ENCODE measurements at places on chromosomes 3 and 15. TPM values are rescaled to one million over a fixed set of nuclear protein-coding genes. Genes with fewer than 3 reads are reported as not detected.

- DNase-seq = no peak
These were observed 413.4 kb downstream of the ERC2 start for GRCh38 chr3:56054844-56055243.

DNA sequence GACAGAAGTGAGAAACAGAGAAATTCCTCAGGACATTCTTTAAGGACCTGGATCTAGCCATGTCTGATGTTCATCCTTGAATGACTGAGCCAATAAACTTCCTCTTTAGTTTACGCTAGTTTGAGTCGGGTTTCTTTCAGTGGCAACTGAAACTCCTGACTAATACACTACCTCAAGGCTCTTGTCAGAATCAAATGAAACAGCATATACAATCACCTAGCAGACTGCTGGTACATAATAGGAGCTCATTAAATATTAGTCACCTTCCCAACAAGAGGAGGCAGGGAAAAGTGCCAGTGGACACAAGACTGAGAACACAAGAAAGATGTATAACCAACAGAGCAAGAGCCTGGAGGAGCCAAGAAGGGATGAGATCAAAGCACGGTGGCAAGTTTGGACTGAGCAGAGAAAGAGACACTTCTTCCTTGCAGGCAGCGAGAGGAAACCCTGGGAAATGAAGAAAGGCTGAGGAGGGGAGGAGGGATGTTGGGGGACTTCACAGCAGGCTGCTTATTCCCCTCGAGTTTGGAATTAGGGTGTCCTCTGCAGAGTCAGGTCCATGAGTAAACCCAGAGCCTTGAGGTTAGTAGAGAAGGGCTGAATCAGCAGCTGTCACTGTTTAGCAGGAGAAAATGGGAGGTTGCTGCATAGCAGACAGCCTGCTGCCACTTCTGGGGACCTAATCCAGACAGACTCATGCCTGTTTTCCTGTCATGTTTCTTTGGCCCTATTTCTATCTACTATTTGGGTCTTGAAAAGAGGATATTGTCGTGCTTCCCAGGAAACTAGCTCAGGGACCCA is 73.3 kb downstream of the MRPL46 start:
- DNase-seq = no peak

GRCh38 chr15:29784413-29784812 is 37.9 kb downstream of the TJP1 start:
- DNase-seq = no peak

DNA sequence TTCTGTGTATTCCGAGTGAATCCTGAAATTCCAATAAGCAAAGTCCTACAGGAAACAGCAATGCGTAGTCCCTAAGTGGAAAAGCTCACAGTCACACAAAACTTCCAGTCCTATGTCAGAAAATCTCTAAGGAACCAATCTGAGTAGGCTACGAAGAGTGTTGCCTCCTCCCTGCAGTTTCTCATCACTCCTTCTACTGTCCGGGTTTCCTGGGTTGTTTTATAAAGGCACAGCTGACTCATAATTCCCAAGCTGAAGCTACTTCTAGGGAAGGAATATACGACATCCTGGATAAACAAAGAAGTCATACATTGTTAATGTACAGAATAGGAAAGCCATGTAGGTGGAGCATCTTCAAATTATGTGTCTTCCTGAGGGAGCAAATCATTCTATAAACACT is 65.7 kb upstream of the RGMA start:
- no peak for DNase-seq

DNA sequence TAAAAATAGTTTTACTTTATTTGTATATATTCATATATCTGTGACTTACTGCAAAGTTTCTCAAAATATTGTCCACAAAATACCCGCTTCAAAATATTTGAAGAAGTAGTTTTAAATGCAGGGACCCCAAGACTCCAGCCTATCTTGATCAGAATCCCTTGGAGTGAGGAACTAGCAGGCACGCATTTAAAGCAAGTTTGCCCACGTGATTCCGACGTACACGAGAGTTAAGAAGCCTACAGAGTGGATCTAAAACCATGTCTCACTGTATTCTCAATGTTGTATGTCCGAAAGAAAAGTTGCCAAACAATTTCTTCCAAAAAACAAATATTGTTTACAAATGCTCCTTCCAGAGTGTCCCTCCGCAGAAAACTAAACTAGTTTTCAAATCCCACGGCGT is 1.7 kb downstream of the GABRB3 start:
- no peak for DNase-seq

The DLL4 gene
- 6.1 TPM for polyA plus RNA-seq

The CHRNA7 gene
- 1.9 TPM for polyA plus RNA-seq

GRCh38 chr3:25125201-25125600 is 302.9 kb upstream of the RARB start:
- no peak for DNase-seq

DNA sequence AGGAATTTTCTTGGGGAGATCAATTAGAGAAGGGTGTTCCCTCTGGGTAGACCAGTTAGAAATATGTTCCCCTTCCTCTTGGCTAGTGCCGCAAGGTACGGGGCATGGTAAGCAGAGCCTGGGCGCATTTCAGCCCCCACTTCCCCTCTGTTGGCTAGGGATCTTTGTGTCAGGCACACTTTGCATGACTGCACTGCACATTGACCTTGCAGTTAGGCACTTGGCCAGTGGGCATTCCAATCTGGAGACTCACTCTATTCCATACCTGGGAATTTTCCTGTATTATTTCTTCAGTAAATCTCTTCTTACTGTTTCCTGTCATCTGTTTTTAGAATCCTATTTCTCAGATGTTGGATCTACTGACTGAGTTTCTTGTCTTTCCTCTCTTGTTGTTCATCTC is 30.0 kb upstream of the CACNA1D start:
- no peak for DNase-seq

- no peak for DNase-seq
These were observed 48.9 kb upstream of the MBNL1 start for GRCh38 chr3:152219769-152220255.

DNA sequence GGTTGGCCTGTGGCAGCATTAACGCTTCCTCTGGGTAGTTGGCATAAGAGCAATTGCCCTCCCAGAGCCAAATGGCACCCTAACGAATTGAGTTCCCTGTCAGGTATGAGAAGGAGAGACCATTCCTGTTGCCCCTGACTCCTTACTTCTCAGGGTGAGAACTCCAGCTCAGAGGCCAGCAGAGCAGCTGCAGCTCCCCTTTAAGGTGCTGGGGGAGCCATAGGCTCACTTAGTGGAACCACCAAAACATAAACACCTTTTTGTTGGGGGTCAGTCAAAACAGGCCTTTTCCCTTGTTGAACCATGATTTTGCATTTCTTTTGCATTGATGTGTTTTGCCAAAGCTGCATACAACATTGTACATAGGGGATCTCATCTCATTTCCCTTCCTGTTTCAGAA is 28.1 kb upstream of the LHFPL4 start:
- DNase-seq = no peak

DNA sequence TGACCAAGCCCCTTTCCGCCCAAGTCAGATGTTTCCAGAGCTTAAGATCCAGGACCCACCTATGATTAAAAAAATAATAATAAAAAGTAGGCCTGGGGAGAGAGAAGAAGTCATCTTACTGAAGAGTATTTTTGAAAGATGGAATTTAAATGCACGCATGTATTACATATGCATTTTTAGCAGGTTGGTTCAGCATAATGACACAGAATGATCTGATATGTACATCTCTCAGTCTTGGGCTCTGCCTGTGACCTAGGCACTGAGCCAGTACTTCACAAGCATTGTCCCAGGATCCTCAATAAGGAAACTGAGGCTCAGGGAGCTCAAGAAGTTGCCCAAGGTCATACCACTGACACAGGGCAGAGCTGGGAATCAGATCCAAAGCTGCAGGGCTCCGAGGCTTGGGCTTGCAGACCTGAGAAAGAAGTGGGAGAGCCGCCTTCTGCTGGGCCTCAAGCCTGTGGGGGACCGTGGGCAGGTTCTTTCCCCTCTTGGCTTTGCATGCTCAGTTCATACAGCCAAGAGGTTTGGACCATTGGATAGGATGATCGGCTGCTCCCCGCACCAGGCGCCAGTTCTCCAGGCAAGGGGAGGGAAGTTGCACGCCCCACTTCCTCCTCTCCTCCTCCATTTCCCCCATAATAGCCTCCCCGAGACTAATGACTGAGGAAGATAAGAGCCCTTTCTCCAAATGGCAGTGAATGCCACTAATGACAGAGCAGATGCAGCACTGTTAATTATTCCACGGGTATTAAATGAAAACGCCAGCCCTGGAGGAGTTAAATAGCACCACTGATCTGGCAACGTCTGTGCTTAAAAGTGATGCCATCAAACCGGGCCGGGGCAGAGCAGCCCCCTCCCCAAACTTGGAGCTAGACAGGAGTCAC is 6.9 kb downstream of the SLC6A1 start:
- DNase-seq = no peak

The ALS2CL gene
- polyA plus RNA-seq = 5.2 TPM

- DNase-seq = peak; percentile 60
These were observed 24.3 kb downstream of the TBC1D21 start for GRCh38 chr15:73897441-73898261.

The KIF23 gene
- polyA plus RNA-seq = 0.56 TPM

The PLXNB1 gene
- polyA plus RNA-seq = 2.5 TPM

The NR2F2 gene
- polyA plus RNA-seq = 10.3 TPM

The DGKG gene
- 6.7 TPM for polyA plus RNA-seq

The LSM3 gene
- 13.9 TPM for polyA plus RNA-seq

DNA sequence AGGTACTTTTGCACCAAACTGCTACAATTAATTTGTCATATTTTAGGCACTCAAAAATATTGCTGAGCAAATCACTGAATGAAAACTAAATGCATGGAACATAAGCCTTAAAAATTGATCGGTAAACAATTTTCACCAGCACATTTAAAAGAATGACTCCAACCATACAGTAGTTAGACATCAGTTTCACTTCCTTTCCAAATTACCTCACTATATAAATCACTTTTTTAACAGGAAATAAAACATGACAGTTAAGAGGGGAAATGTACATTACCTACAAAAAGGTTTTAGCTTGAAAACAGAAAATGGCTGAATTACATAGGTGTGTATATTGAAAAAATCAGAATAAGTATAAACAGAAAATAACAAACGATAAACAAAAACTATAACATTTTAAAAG is 108.4 kb downstream of the SERPINI1 start:
- no peak for DNase-seq

- DNase-seq = no peak
These were observed 305.2 kb upstream of the SEMA6D start for GRCh38 chr15:47412136-47412535.

GRCh38 chr3:45113625-45114050 is 32.5 kb downstream of the CDCP1 start:
- no peak for DNase-seq

The GOLGA6A gene
- 0.16 TPM for polyA plus RNA-seq

The CCDC33 gene
- polyA plus RNA-seq = 0.03 TPM

GRCh38 chr3:123341871-123342630 is 106.8 kb downstream of the ADCY5 start:
- DNase-seq = no peak

DNA sequence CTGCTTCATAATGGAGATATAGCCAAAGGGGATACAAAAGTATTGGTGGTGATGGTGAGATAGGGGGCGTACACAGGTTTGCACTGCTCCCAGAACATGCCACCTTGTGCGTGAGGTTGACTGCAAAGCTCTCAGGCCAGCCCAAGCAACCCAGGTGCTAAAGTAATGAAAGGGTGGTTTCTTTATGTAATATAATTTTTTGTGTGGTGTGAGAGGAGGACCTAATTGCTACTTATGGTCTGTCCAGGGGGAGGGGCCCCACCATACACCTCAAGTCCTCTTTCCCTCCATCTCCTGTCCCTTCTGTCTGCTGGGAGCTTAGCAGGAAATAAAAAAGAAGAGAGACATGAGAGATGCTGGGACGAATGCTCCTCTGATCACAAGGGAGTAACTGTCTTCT is 53.8 kb downstream of the STARD5 start:
- no peak for DNase-seq

The SAMD7 gene
- not detected for polyA plus RNA-seq

DNA sequence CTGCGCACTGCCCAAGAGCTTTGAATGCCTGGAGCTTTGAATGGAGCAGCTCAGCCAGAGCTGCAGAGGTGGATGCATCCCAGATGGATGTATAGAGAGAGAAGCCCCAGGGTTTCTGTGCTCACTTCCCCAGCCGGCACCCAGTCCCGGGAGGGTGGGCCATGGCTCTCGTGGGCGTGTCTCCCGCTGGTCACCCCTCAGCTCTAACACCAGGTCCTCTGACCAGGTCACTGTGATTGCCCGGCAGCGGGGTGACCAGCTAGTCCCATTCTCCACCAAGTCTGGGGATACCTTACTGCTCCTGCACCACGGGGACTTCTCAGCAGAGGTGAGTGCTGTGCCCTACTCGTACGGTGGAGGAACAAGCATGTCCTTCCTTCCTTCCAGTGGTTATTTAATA is 10.7 kb downstream of the TMEM43 start:
- no peak for DNase-seq

The PRICKLE2 gene
- 0.95 TPM for polyA plus RNA-seq

DNA sequence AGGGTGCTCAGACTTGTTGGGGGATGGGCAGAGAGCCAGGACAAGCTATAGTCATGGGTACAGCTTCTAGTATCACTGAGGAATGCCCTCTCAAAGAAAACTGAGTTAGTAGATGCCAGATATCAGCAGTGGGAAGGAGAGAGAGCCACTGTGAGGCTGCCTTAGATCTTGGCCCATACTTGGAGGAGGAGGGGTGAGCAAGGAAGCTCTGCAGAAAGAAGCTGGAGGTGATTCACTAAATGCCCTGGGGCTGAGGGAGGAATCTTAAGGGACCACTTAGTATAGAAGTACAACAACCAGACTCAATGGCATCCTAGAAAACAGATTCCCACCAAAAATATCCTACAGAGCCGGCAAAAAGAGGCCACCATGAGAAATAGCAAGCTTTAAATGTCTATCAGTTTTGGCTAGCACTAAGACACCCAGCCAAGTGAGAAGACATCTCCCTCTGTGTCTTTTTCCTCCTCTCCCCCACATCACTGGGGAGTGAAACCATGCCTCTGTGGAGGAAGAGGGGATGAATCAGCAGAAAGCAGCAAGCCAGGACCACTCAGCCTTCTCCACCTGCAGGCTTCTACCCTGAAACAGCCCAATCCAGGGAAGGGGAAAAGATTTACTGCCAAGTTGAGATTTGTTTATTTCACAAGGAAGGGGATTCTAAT is 282.5 kb upstream of the STT3B start:
- DNase-seq = no peak

- DNase-seq = no peak
These were observed 24.9 kb downstream of the AP4E1 start for GRCh38 chr15:50933341-50933740.

GRCh38 chr15:93520206-93520605 is 431.2 kb upstream of the RGMA start:
- peak; percentile 57 for DNase-seq

DNA sequence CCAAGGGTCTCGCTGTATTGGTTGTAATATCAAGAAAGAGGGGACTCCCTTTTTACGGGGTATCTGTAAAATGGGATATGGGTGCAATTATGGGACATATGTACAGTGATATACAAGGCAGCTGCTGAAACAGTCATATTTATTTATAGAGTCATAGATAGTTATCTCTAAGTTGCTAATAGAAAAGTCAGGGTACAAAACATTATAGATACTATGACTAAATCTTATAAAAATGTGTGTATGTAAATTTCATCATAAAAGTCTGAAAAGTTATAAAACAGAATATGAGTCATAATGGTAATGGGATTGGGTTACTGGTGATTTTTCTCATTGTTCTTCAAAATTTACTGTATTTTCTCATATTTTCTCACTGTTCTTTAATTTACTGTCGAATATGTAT is 344.9 kb upstream of the SLCO3A1 start:
- DNase-seq = no peak
